CD8-positive, alpha-beta T cell (primary cell): ENCODE measurements at places on chromosomes 12 and 14. TPM values are rescaled to one million over a fixed set of nuclear protein-coding genes. Genes with fewer than 3 reads are reported as not detected.

DNA sequence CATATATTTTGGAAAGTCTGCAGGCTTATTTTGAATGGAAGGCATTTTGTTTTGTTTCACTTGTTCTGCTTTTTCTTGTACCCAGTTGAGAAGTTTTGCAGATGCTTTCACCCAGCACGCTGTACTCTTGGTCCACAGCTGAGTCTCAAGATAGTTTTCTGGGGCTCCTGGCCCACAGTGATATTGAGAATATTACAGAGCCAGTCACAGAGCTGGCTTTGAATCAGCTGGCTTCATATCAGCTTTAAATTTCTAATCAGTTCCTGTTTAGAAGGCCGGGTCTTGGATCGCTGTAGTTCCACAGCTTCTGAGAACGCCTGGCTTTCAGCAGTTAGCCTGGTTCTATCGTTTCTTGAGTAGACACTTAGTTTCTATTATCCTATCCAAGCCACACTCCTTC lies 32.5 kb upstream of the PARP11 start:
- DNase-seq, result no peak

GRCh38 chr12:108667349-108667748 lies 33.7 kb upstream of the SELPLG start:
- no peak for DNase-seq

DNA sequence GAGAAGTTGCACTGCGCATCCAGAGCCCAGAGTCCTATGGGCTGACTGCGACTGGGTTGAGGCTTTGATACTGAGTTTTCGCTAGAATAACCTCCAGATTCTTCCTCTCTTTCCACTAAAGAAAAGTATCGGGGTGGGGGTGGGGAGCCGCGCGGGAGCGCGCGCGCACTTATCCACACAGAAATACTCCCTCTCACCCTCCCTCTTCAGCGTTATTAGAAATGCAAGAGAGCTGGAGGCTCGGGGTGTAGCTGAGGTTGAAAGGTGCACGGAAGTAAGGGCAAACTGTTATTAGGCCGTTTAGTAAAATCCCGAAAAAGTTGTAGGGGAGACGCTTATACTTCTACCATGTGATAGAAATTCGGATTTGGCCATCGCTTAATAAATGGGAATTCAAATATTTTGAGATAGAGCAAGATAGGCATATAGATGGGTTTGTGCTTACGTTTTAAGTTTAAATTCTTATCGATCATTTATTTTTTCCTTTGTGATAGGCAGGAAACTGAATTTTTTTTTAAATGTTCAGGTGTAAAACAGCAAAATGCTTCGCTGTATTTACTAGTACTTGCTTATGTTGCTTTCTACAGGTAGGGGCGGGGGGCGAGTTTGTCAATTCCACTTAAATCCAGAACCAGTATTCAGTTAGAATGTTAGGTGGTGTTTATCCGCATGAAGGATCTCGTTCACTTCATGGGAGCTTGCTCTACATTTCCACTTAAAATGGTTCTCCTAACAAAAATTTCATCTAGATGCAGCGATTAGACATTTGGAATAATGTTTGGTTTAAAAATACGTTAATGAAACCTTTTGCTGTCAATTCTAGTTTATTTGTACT lies 1.1 kb downstream of the ARHGAP5 start:
- DNase-seq, result peak; percentile 49

GRCh38 chr12:92337128-92337527 lies 191.5 kb upstream of the BTG1 start:
- DNase-seq, result no peak

SIX6 gene
- not detected for total RNA-seq
